ENCODE measurements at places on chromosomes 13 and 19. TPM values are rescaled to one million over a fixed set of nuclear protein-coding genes. Genes with fewer than 3 reads are reported as not detected.

Gene ITGBL1
- not detected for total RNA-seq

Gene ADAMTS10
- 1.2 TPM for total RNA-seq

Gene C19orf25
- 29.1 TPM for total RNA-seq

Gene CBLC
- total RNA-seq: not detected

Gene HCST
- not detected for total RNA-seq

Gene TRPC4
- 2.3 TPM for total RNA-seq

Gene ZNF223
- 3.2 TPM for total RNA-seq

Gene TDRD12
- total RNA-seq: 4.4 TPM

Gene SLC46A3
- 2.3 TPM for total RNA-seq

Gene FBXO27
- total RNA-seq: 50.7 TPM

Gene ZNF253
- 3.5 TPM for total RNA-seq

Gene ZBTB32
- not detected for total RNA-seq

Gene ZNF575
- not detected for total RNA-seq

Gene UFM1
- 48.7 TPM for total RNA-seq

Gene COMMD6
- 107 TPM for total RNA-seq

Gene SCEL
- total RNA-seq: not detected

Gene SH2D3A
- 12.9 TPM for total RNA-seq

Gene NKPD1
- not detected for total RNA-seq

Gene MBD3L2
- not detected for total RNA-seq

Gene SLC7A10
- not detected for total RNA-seq

All from Caki2 (cell line).